ENCODE measurements at places on chromosomes 7 and 10.
A peak's percentile ranks its signal among the peaks of the same experiment; 100 is the strongest.

GRCh38 chr10:99689461-99689860, 30.2 kb downstream of the ENTPD7 start:
- no peak for DNase-seq

GRCh38 chr7:102260856-102261255, 25.8 kb upstream of the SH2B2 start:
- no peak for DNase-seq

GRCh38 chr7:41232086-41232485, 470.8 kb downstream of the INHBA start:
- no peak for DNase-seq

DNA sequence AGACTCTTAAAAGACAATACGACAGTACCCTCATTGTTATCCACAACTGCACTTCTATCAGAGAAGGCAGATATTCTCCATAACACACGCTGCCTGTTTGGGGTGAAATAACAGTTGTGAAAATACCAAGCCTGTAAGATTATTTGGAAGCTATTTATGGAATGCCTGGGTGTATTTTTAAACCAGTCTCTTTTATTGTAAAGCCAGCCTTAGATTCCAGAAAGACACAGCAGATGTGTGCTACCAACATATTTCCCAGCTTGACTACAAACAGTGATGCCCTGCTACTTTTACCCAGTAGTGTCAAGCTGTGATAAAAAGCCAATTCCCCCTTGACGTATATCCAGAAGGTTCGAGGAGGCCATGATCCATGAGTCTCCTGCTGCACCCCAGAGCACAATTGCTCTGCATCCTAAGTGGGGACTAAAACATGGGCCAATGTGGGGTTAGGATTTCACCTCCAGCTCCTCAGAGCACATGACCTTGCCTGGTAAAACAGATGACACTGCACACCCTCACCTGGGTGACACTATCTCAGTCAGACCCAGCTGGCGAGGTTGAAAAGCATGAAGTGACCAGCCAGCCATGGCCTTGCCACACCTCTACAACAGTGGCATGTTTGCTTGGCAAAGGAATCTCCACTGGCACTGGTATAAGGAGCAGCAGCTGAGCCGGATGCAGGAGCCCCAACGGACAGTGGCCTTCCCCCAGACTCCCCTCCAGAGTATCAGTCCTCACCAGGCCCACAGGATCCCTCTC, 62.2 kb downstream of the GFRA1 start:
- no peak for DNase-seq

GRCh38 chr10:110959379-110960332, 40.3 kb downstream of the SHOC2 start:
- no peak for DNase-seq

GRCh38 chr7:127447326-127447945, 54.9 kb upstream of the ZNF800 start:
- peak; percentile 52 for DNase-seq

DNA sequence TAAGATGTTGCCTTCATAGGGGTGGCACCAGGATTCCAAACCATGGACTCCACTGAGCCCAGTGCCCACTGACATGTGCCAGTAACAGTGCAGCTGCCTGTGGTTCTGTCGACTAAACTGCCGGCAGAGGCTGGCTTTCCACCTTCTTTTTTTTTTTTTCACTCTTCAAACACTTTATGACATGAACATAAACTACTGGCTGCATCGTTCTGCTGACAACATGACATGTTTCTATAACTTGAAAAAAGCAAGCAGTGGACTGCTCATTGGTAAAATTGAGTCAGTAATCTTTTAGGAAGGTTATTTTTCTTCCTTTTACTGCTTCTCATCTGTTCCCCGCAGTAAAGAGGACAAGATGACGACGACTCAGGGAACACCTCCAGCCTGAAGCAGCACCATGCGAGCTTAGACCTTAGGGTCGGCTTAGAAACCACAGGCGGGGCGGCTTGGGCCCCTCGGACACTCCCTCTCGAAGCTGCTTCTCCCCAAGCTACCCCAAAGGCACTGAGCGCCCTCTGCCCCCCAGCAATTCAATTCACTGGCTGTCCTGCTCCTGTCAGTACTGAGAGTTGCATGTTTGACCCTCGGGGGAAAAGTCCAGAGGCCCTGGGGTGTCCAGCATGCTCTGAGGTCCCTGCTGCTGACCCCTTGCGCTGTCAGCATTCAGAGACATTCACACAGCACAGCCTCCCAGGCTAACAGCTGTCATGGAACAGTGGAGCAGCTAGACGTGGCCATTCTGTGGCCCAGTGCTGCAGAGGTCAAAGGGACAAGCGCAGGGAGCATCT, 112.5 kb downstream of the EGFR start:
- DNase-seq: no peak

- DNase-seq: no peak
These were observed 285.2 kb upstream of the KLF6 start for GRCh38 chr10:4070184-4070583.

- no peak for DNase-seq
These were observed 468.6 kb upstream of the SEMA3A start for GRCh38 chr7:84663224-84663623.

GRCh38 chr10:118960157-118961090, 69.1 kb upstream of the NANOS1 start:
- DNase-seq: no peak

DNA sequence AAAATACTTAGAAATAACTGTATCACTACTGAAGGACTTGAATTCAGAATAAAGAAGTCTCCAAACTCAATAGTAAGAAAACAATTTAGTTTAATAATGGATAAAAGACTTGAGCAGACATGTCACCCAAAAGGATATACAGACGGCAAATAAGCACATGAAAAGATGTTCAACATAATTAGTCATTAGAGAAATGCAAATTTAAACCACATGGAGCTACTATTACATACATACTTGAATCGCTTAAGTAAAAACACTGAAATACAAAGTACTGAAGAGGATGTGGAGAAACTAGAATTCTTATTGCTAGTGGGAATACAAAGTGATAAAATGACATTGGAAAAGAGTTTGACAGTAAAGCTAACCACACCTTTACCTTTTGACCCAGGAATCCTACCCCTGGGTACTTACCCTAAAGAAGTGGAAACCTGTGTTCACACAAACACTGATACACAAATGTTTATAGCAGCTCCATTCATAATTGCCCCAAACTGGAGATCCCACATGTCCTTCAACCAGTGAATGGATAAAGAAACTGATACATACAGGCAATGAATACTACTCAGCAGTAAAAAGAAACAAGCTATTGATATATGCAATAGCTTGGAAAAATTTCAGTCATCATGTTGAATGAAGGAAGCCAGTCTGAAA, 54.3 kb upstream of the NFKB2 start:
- DNase-seq: no peak

DNA sequence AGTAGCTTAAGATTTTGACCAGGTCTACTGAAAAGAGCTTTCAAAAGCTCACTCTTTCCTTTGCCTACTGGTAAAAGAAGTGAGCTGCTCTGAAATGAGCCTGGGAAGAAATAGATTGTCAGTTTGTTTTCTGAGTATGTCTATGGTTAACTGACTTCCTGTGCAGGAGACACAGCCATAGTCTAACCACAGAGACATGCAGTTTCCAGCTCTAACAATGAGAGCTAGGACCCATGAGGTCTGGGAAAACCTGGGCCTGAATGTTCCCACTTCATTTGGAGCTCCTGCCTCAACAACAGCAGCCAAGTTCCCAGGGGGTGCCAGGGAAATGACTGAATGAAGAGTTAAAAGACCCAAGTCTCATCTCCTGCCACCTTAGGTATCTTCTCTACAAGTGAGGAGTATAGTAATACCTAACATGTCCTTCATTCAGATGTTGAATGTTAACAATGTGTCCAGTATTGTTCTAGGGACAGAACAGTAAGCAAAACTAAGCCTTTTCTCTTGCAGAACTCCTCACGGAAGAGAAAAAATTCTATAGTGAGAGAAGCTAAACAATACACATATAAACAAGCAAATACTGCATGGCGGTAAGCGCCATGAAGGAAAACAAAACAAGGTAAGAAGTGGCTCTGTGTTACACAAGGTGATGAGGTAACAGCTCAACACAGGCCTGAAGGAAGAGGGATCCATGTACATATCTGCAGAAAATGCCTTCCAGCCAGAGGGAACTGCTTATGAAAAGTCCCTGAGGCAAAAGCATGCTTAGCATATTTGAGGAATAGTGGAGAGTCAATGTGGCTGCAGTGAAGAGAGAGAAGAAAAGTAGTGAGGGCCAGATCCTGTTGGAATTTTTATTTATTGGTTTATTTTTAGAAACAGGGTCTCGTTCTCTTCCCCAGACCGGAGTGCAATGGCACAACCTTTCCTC, 26.4 kb upstream of the ANKRD1 start:
- DNase-seq: peak; percentile 8

DNA sequence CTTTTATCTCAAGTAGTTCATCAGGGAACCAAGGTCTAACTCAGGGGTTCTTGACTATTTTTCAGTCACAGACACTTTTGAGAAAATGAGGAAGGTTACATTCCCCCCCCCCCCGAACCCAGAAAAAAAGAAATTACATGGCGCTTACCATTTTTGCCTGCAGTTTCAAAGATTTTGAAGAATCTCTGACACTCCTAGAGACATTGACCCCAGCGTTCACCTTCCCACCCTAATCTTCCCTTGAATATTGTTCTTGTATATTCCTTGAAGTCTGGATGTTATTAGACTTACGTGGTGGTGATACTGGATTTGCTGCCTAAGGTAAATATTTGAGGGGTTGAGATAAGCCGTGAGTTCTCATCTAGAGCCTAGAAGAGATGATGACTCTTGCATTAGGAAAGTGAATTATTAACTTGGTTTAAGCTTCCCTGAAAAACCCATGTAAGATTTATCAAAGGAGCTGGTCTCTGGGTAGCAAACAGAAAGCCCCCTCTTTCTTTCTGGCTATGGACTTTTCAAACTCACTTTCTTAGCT, 245.7 kb upstream of the FOXK1 start:
- DNase-seq: no peak

GRCh38 chr10:99393036-99393435, 37.4 kb downstream of the GOT1 start:
- DNase-seq: no peak

- DNase-seq: no peak
These were observed 62.7 kb upstream of the STK17A start for GRCh38 chr7:43520201-43520600.

DNA sequence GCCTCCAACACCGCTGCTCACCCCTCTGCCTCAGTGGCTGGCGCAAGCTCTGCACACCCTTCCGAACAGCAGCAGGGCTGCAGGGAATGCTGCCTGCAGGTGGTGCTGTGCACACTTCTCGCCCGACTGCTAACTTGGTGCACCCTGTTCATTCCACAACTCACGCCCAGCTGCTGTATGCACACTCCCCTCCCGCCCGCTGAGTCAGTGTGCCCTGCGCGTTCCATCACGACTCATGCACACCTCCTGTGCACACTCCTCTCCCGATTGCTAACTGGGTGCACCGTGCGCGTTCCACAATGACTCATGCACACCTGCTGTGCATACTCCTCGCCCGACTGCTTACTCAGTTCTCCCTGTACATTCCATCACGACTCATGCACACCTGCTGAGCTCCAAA, 21.5 kb downstream of the ADARB2 start:
- DNase-seq: peak; percentile 40

DNA sequence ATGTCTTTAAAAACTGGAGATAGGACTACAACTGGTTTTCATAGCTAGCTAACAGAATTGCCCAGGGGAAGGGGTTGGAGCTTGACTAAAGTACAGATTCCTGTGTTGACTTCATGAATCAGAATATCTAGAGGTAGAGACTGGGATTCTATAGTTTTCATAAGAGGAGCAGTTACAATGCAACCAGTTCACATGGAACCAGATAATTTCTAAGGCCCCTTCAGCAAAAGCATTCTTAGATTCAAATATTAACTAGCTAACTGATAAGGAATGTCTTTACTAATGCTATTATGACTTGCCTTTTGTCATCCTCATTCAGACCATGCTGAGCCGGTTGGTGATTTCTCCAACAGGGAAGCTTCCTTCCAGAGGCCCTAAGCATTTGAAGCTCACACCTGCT, 5.7 kb downstream of the WEE2 start:
- DNase-seq: no peak

Data from activated naive CD4-positive, alpha-beta T cell treated with anti-CD3 and anti-CD28 coated beads for 36 hours (primary cell).